ENCODE measurements at places on chromosomes 3 and 15.

GRCh38 chr3:169748670-169749069 is 16.2 kb downstream of the TERC start:
- no peak for DNase-seq

DNA sequence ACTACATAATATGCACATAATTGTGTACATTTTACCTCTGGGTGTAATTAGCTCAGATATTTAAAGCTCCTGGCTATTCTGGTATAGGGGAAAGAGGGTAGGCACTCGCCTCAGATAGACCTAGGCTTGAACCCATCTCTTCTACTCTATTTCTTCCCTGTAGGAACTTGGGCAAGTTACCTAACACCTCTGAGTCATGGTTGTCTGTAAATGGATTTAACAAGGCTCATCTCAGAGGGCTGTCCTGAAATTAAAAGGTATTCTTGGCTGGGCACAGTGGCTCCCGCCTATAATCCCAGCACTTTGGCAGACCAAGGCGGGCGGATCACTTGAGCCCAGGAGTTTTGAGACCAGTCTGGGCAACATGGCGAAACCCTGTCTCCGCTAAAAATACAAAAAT is 30.7 kb downstream of the NANOGP8 start:
- DNase-seq, result no peak

DNA sequence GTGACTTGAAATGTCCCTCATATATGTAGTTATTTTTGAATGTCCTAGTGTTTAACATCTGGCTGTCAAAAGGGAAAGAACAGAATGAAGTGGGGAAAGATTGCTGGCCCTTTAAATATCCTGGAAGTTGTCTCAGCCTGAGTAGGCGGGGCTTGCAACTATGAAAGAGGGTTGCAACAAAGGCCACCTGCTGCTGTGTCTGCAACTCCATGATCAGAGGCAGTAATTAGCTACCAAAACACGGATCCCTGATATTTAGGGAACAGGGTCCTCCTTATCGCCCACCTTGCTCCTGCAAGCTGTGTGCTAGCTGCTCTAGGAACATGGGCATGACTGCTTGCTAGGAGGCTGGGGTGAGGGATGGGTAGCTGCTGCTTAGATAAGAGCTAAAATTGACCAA is 100.2 kb upstream of the CFAP20DC start:
- DNase-seq, result no peak

DNA sequence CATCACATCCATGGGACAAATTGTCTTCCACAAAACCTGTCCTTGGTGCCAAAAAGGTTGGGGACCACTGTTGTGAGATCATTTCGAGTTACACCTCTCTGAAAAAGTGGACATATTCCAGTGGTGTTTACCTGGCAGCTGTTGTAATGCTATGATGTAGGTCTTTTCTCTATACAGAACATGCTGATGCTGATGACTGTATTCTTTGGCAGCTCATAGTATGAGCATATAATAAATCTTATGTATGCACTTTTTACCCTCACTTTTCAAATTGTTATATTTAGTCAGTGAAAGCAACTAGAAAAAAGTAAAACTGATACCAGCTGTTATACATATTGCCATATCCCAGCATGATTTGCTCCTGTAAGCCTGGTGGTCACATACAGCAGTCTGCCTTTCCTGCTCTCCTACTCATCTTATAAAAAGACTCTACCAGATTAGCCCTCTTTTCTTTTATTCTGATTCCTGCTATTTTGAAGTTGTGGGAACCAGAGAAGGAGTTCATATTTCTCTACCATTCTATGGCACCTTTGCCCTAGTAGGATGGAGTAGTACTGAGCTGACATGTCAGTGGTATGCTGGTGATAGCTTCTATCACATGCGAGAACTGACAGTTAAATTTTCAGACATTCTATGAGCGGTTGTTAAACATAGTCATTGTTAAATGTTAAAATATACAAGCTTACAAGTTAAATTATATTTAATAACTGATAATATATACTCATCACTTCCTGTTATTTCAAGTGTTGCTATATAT is 128.7 kb downstream of the FNDC3B start:
- DNase-seq, result no peak

DNA sequence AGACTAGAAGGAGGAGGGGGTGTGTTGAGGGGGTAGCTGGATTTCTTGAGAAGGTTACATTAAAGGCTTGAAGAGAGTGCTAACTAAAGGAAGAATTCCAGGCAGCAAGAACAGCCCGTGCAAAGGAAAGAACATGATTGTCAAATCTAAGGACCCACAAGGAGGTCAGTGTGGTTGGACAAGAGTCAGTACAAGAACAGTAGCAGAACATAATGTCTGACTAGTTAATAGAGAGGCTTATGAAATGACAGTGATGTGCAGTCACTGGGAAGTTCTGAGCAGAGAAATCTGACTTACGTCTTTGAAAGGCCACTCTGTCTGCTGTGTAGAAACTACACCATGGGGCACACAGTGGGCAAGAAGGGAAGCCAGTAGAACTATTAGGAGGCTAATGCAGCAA is 19.8 kb upstream of the RBMS3 start:
- DNase-seq, result no peak

GRCh38 chr15:70494852-70495571 is 268.3 kb downstream of the UACA start:
- DNase-seq, result no peak

- DNase-seq, result no peak
Measured at GRCh38 chr3:46953234-46954010, 23.1 kb downstream of the CCDC12 start.

DNA sequence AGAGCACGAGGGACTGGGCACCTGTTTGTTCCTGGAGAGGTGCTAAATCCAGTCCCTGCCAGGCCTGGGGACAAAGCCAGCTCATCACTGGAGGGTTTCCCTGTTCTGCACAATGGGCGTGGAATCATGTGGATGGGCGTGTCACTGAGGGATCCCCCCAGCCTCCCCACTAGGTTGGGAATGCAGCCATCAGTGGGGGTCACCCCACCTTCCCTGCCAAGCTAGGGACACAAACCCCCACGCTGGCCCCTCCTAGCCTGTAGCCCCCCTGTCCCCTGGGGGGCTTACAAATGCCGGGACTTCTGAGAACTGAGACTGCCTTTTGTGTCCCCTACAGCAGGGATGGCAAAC is 61.9 kb downstream of the NSMCE3 start:
- DNase-seq, result no peak

GRCh38 chr3:132900481-132900880 is 137.7 kb upstream of the TMEM108 start:
- no peak for DNase-seq

DNA sequence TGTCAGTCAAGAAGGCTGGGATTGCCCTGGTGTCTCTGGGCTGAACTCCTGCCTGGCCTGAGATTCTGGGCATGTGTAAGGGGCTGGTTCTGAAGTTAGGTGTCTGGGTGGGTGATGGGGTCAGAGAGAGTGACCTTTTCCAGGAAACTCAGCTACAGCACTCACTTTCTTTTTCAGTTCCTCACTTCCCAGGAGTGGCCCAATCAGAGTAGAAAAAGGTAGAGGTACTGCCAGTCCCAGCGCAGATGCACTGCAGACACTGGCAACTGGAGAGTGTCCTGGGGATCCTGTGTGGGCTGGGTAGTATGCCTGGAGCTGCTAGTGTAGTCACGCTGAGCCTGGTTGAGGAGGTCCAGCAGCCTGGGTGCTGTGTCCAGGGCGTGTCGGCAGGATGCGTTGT is 46.5 kb upstream of the APEH start:
- DNase-seq, result no peak

- no peak for DNase-seq
Measured at GRCh38 chr15:54159012-54159411, 180.8 kb downstream of the UNC13C start.

- DNase-seq, result no peak
Measured at GRCh38 chr3:187968883-187969580, 184.9 kb upstream of the LPP start.

Measured in hindlimb muscle (tissue), 1 donor.